T-helper 9 cell (primary cell): ENCODE measurements at places on chromosomes 13 and 19.

DNA sequence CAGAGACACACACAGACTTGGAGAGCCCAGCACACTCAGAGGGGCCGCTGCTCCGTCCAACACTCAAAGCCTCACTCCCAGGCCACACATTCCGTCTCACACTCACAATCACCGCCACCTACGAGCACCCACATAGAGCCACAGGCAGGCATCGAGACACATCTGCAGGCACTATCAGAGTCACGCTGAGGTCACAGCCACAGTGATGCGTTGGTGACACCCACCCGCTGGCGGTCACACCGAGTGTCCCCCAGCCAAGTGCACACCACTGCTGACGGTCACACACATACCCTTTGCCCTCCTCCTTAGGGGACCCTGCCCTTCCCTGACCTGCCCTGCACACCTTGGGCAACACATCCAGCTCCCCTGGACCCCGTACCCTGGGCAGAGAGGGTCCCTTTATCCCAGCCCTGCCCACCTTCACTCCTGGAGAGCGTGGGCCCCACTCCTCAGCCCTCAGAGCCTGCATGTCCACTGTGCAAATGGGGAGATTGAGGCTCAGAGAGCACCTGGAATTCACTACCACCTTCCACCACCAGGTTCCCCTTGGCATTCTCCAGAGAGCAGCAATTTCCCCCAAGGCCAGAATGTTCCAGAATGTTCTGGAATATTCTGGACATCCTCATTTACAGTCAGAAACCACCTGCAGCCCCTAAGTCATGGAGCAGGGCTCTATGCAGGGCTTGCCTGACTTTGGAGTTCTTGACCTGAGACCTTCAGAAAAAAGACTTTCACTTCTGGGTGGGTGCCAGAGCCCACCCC lies 5.4 kb downstream of the FUT5 start:
- DNase-seq = no peak

GRCh38 chr13:81874253-81874652 lies 1533.3 kb upstream of the SPRY2 start:
- no peak for DNase-seq

- no peak for DNase-seq
Observed at GRCh38 chr19:29029268-29029958, 183.5 kb downstream of the UQCRFS1 start.

DNA sequence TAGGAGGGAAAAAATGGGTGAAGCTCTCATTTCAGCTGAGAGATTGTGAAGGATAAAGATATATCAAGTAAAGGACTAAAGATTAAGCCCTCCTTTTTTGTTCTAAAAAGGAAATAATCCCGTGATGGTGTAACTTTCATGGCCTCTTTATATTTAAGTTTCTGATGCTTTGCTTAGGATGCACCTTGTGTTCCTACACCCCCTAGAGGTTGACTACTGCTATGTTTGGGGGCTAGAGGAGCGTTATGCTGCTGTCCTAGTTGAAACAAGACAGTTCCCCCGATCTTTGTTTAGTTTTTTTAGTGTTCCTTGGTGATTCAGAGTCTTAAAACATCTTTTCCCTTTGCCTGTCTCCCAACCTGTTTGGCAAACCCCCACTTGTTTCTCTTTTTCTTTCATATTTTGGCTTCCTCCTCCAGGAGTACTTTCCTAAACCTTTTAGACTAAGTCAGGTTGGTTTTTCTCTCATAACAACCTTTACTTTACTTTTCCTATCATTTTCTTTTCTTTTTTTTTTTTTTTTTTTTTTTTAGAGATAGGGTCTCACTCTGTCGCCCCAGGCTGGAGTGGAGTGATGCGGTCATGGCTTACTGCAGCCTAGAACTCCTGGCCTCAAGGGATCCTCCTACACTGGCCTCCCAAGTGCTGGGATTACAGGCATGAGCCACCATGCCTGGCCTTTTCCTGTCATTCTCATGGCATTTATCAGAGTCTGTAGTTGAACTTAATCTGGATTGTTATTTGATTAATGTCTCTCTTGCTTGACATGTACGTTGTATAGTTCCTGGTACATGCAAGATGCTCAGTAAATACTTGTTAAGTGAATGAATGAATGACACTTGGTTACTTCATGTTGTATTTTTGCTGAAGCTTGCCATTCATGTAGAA lies 2.8 kb downstream of the UBA2 start:
- no peak for DNase-seq

- no peak for DNase-seq
Observed at GRCh38 chr13:39035204-39035603, 2.7 kb downstream of the PROSER1 start.

- no peak for DNase-seq
Observed at GRCh38 chr13:71056581-71056980, 810.4 kb downstream of the DACH1 start.

DNA sequence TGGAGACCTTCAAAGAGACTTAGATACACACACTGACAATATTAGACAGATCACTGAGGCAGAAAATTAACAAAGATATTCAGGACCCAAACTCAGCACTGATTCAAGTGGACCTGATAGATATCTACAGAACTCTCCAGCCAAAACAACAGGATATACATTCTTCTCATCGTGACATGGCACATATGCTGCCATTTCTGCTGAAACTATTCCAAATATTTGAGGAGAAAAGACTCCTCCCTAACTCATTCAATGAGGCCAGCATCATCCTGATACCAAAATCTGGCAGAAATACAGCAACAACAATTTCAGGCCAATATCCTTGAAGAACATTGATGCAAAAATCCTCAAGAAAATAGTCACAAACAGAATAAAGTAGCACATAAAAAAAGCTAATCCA lies 53.3 kb downstream of the TRPC4 start:
- no peak for DNase-seq

- DNase-seq = no peak
Observed at GRCh38 chr13:55493297-55493696, 1647.4 kb upstream of the PRR20A start.

DNA sequence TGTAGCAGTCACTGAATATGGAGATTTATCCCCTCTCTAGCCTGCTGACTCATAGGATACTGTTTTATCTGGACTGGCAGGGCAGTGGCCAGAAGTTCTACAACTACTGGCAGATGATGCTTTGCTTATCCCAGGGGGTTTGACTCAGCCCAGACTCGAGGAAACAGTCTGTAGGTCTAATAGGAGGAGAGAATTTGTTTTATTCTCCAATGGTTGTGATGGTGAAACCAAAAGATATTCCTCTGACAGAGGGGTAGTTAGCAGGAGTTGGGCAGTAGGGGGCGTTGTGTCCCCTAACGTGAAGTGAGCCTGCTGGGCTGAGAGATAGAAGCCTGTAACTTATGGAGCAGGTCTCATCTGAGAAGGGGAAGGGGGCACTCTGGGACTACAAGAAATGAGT lies 74.9 kb downstream of the WTIP start:
- no peak for DNase-seq

DNA sequence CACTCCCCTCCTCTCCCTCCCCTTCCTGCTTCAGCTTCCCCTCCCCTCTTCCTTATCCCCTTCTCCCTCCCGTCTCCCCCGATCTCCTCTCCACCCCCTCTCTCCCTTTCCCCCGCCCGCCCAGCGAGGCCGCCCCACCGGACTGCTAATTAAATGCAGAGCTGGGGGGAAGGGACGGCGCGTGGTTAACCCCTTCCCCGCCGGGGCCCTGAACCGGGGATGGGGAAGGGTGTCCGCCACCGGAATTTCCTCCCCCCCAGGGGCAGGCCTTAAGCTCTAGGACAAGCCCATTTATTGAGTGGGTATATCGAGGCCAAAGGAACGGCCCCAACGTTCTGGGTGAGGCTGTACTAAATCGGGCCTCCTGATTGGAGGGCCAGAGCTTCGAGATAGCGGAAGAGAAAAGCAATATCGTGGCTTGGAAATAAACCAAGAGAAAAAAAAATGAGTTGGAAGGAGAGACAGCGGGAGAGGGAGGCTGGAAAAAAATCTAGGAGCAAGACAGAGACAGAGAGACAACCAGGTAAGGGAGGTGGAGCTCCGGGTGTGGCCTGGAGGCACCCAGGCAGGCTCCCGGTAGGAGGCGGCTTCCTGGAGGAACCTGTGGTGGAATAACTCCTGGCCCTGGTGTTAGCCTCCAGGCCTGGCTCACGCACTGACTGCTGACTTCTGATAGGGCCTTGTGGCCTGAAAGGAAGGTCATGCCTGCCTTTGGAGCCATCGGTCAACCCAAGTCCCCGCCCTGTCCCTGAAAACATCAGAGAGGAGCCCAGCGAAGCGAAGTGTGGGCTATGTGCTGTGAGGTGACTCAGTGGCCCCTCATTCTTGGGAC lies 11.6 kb upstream of the JUND start:
- no peak for DNase-seq

DNA sequence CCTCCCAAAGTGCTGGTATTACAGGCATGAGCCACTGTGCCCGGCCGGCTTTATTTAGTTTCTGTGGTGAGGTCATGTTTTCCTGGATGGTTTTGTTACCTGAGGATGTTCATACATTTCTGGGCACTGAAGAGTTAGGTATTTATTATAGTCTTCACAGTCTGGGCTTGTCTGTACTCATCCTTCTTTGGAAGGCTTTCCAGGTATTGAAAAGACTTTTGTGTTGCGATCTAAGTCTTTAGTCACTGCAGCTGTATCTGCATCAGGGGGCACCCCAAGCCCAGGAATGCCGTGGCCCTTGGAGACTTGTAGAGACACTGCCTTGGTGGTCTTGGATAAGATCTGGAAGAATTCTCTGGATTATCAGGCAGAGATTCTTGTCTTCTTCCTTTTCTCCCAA lies 12.8 kb downstream of the BLOC1S3 start:
- DNase-seq = no peak

DNA sequence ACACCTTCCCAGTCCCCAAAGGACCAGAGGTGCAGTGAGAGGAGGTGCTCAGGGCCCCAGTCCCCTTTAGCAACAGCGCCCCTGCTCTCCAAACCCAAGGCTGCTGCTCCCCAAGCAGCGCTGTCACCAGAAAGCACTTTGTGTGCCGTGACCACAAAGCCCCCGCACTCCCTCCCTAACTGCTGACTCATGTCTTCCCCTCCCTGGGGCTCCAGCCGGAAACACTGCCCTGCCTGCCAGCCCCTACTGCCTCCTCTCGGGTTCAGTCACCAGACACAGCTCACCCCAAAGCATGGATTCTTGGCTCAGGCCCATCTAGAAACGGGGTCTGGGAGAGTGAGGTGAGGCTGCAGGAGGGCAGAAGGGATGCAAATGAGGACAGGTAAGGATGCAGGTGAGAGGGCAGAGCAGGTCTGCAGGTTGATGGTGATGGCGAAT lies 4.9 kb upstream of the TNFSF14 start:
- peak; percentile 70 for DNase-seq

DNA sequence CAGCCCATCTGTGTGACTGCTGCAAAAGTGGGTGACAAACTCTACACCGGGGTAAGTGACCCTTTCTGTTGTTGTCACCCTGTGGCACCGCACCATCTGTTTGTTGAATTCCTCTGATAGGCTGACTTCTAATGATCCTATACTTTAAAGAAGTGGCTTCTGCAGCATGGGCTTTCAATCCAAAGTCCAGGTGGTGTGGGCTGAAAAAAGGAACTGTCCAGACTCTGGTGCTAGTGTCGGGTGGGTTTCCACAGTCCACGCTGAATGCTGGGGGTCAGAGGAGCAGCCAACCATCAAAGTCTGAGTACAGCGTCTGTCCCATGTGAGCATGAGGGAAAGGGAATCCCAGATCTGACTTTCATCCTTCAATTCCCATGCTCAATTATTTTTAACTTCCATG lies 31.6 kb upstream of the SPATA13 start:
- no peak for DNase-seq

DNA sequence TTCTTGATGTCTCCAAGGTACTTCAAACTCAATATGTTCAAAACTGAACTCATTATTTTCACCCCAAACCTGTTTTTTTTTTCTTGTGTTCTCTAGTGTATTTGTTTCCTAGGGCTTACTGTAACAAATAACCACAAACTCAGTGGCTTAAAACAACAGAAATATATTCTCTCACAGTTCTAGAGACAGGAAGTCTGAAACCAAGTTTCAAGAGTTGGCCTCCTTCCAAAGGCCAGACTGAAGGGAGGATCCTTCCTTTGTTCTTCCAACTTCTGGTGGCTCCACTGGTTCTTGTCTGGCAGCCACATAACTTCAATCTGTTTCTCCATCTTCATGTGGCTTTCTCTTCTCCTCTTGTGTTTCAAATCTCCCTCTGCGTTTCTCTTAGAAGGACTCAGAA lies 62.0 kb upstream of the PDCD5 start:
- DNase-seq = no peak

DNA sequence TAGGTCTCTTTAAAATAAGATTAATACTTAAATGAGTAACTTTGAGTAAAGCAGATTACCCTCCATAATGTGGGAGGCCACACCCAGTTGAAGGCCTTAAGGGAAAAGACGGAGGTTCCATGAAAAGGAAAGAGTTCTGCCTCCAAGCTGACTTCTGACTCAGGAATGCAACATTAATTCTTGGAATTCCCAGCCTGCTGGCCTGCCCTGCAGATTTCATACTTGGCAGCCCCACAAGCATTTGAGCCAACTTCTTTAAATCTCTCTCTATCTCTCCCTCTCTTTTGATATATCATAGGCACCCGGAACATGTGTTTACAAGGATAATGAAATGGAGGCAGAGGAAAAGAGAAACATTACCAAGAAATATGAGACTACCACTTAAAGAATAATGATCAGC lies 902.3 kb upstream of the MIR17HG start:
- DNase-seq = no peak

GRCh38 chr13:49836516-49836915 lies 44.0 kb upstream of the KPNA3 start:
- no peak for DNase-seq

- no peak for DNase-seq
Observed at GRCh38 chr13:42495751-42496150, 78.2 kb upstream of the TNFSF11 start.

DNA sequence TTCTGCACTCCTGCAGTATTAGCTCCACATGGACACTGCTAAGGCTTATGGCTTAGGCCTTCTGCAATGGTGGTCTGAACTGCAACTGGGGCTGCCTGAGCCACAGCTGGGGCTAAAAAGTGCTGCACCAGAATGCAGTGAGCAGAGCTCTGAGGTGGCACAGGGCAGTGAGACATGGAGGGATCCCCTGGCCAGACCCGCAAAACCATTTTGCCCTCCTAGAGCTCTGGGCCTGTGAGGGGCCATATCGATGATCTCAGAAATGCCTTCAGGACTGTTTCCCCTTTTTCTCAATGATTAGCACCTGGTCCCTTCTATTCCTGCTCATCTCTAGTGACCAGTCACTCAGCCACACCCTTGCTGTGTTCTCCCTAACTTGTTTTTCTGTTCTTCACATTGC lies 397.7 kb downstream of the UQCRFS1 start:
- no peak for DNase-seq

DNA sequence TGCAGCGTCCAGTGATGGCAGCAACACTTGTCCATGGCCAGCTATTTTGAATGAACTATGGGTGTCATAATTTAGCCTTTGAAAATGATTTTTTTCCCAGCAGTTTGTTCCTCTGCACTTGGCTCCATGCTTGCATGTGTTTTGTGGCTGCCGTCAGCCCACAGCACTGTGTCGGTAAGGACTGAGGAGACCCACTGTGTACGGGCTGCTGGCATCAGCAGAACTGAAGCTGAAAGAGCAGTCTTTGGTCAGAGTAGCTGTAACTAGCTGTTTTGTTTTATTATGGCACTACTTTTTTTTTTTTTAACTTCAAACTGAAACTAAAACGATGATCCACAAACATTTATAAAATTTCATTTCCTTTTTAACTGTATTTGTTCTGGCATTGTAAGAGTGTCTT lies 50.3 kb upstream of the TEX29 start:
- no peak for DNase-seq

- DNase-seq = no peak
Observed at GRCh38 chr19:55391191-55391670, 5.5 kb downstream of the RPL28 start.
